ENCODE measurements at places on chromosomes 1 and 21.

DNA sequence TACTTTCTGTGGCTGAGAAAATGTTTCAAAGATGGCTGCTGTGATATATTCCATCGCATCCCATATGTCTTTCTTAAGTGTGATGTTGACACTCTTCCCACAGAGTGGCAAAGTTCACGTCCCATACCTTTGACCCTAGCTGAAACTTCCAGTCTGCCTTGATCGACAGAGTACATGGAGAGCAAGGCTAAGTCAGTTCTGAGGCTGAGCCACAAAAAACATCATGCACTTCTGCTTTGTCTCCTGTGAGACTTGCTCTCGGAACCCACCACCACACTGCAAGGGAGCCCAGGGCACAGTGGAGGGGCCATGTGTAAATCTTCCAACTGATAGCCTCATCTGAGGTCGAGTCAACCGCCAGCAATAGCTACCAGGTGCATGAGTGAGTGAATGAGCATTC, 431.9 kb upstream of the RUNX1 start:
- DNase-seq, result no peak

- DNase-seq, result peak; percentile 81
Observed at GRCh38 chr1:41573785-41574713, 89.6 kb upstream of the EDN2 start.

DNA sequence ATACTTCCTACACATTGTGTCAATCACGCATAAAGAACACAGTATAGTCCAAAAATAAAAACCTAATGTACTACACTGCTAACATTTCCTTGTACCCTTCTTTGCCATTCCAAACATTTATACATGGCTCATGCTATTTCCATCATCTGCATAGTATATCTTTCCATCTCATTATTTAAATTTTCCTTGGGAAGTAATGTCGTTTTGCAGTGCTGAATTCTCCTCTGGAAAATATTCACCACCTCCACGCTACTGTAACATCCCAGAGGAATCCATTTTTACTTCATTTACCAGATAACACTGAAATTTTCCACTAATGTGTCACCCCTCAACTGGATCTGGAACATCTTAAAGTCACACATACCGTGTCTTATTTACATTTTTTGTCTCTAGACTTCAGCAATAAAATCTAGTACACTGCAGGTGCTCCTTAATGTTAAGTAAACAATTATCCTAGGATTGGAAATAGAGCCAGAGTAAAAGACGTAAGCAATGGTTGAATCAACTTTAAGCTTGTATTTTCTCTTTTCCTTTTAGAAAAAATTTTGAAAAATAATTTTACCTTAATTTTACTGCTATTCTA, 881.0 kb downstream of the AMY1C start:
- no peak for DNase-seq

DNA sequence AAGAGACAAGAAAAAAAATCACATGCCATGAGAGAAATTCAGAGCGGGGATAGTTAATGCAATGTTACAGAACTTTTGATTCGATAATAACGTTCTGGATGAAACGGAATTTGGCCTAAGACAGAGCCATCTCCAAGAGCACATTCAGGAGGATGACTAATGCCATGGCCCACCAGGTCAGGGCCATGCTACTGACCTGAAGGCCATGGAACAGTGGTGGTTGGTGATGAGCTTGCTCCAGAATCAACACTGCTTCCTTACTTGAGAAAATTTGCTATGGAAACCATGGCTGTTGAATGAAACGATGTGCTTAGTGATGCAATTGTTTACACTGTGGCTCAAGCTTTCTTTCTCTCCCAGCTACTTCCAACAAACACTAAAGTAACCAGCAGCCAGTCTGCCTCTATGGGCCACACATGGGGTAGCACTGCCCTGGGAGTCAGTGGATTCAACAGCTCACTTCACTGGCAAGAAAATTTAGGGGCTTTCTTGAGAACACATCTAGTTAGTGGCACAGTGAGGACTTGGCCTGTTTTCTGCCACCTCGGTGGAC, 299.1 kb downstream of the PCP4 start:
- no peak for DNase-seq

DNA sequence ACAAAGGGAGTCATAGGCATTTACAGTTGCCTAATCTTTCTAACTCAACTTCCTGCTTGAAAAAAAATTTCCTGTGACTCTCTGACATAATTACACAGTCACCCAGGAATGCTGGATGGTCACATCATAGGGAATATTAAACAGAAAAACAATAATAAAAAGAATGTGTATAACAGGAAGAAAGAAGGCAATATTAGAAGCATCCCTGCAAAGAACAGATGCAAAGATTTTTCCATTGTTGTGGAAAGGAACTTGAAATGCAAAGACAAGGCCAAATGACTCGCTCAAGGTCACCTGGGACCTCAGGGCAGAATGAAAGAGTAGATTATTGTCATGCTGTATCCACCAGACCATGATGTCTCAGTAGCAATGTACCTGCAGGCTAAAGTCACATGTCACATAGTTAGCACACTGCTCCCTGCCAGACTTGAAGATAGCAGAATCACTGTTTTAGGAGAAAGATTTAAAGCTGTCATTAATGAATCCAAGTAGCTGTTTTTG, 184.3 kb downstream of the CYYR1 start:
- DNase-seq, result no peak

DNA sequence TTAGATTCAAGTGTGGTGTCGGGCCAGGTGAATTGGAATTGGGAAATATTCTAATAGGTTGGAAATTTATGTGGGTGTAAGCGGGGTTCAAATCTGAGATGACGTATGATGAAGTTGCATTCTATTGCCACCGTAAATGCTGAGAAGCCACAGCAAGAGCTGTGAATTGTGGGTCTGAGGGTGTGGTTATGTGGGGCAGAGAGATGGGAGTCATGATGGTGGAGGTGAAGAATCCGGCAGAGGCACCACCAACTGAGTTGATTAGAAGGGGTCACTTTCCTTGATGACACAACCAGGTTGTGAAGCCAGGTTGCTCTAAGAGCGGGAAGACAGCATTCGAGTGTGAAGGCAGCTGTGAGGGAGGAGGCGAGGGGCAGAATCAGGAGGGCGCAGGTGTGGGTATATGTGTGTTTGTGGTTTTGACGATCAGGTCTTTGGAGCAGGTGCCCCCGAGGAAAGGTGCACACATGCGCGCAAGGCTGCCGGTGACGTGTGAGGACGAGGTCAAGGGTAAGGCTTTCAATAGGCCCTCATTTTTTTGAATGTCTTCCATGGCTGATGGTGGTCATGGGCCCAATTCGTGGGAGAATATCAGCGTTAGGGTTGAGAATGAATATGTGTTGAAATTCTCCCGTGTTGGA, 18.7 kb downstream of the LRRC3 start:
- peak; percentile 45 for DNase-seq

DNA sequence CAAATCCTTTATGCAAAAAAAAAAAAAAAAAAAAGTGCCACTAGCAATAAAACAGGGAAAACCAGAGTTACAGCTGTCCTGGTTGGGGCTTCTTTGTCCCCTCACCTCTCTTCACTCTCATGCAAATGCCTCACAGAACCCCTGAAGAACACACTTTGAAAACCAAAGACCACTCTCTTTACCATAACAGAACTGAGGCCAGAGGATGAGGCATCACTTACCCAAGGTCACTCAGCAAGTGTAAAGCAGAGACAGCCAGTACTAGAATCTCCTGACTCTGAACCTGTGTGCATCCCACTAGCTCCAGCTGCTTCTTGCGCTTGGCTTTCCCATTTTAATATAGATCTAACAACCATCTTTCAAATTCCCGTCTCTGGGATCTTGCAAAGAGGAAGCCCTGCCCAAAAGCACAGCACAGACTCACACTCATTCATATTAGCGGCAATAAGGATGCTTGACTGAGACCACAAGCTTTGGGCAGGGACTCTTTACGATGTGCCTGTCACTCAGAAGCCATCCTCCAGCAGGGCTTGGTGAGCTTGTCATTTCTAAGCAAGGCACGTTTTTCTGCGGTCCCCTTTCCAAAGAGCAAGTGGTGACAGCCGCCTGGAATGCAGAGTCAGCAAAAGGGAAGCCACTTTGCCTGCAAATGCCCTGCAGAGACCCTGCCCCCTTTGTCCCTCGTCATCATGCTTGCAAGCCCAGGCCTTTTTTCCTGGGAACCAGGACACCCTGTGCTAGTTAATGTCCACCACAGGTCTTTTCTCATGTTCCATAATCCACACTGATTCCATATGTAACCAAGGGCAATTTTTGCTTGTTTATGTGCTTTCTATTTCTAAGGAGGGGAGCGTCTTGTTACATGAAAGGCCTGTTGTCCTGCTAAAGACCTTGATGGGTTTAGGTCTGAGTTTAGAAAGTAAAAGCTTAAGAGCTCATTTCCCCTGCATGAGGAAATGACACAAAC, 76.5 kb upstream of the NFIA start:
- DNase-seq, result no peak

DNA sequence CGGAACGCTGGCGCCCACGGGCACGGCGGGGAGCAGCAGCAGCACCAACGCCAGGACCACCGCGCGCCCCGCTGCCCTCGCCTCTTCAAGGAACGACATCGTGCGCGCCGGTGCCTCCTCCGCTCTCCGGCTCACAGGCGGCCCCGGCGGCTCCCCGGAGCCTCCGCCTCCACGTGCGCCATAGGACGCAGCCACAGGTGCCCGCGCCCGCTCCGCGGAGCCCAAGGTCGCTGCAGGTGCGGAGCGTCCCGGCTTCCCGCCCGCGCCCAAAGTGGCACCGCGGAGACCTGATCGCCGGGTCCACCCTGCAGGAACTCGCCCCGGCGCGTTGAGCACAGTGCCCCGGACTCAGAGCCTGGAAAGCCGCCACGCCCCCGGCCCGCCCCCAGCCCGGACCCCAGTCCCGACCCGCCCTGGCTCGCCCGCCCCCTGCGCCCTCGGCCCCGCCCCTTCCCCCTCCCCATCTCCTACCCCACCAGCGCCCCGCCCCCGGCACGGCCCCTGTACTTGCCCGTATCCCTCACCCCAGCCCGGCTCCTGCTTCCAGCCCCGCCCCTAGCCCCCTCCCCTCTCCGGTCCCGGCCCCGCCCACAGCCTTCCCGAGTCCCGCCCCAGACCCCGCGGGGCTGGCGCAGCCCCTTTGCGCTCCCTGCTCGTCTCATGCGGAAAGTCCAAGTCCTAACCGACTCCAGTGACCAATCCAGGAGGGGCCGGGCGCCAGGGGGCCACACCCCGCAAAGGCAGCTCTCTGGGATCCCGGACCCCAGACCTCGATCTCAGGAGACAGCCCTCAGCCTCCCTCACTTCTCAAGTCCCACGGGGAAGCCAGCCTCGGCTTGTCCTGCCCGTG, at the start of gene MEGF6:
Gene MEGF6, minus strand, starts transcription at position 339 of the 850 bp plus-strand sequence. Its CDS starts 240 bp downstream, at position 99.
- peak; percentile 83 for DNase-seq

DNA sequence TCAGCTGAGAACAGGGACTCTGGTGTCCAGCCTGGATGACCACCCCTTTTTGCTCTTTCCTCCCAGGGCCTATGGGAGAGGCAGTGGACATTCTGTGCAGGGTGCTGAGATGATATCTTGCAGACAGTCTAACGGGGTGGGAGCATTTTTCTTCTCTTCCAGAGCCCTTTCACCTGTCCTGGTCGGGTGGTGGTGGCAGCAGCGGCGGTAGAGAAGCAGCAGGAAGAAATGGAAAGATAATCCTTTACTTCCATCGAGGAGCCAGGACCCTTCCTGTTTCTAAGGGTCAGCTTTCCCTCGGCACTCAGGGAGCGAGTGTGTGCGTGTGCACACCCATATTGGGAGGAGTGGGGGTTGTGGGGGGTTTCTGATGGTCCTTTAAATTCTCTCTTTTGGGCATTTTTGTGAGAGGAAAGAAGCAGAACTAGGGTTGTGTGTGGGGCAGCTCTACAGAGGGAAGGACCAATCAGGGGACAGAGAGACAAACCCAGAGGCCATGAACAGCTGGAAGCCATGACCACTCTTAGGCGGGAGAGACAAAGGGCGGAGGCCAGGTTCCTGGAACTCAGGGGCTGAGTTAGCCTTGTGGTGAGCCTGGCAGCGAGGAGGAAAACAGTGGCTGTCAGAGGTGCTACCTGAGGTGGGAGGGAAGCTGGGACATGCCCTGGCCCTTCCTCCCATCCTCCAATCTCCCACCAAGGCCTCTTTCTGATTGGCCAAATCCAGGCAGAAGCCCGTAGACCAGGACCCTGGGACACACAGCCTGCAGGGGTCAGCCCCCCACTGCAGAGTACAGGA, 31.2 kb upstream of the CSF3R start:
- peak; percentile 19 for DNase-seq

DNA sequence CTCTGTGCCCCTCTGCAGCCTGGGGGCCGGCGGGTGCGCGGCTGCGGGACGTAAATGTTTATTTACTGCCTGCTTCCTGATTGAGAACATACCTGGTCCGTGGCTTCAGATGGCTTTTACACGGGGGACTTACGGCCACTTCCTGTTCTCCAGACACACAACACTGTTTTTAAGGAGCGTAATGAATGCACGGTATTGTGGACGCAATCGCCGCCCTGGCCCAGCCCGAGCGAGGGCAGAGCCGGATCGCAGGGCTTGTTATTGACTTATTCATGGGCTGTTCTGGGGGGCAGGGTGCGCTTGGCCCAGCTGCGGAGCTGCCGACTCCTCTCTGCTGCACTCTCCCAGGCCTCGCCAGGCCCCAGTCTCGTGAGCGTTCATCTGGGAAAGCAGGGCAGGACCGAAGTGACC, 52.8 kb upstream of the ACTRT2 start:
- DNase-seq, result peak; percentile 65

DNA sequence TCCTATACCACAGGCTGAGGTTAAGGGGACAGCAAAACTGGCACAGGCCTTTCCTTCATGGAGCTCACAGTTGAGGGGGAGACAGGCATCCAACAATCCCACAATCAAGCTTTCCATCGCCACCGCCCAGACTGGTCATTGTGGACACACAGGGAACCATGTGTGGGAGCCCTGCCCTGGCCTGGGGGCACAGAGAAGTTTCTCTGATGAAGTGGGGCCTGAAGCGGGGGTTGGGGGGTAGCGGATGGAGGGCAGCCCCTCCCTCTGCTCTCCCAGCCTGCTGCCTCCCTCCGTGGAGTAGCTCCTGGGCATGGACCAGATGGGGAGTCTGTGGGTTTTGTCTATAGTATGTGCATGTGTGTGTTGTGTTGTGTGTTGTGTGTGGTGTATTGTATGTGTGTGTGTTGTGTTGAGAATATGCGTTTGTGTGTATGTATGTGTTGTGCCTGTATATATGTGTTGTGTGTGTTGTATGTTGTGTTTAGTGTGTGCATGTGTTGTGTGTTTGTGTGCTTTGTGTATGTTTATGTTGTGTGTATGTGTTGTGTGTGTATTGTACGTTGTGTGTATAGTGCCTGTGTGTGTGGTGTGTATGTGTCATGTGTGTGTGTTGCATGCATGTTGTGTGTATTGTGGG, 14.4 kb upstream of the LDLRAP1 start:
- no peak for DNase-seq

DNA sequence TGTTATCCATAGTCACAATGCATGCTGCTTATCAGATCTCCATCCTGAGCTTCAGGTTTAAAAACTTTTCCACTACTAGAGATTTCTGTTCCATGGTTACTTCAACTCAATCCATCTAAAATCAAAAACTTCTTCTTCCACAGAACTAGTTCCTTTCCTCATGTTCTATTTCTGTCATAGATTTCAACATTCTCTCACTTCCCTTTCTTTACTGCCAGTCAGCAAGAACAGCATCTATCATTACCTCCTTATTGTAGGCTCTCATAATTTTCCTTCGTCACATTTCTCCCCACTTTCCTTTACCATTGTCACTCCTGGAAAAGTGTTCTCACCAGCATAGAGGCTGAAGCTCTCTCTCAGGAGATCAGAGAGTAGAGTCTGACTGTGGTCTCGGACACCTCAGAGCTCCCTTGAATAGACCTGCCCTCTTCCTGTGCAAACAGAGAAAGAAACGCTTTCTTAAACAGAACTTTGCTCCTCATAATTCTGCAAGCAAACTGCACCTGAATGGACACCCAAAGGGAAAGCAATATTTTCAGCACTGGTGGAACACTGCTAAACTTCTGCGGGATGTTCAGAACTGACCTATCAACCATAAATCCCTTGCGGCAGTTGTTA, 48.7 kb upstream of the KIRREL1 start:
- no peak for DNase-seq

GRCh38 chr21:41558842-41559241, 50.9 kb upstream of the TMPRSS2 start:
- DNase-seq, result no peak
